ENCODE measurements at places on chromosomes 4 and X.

DNA sequence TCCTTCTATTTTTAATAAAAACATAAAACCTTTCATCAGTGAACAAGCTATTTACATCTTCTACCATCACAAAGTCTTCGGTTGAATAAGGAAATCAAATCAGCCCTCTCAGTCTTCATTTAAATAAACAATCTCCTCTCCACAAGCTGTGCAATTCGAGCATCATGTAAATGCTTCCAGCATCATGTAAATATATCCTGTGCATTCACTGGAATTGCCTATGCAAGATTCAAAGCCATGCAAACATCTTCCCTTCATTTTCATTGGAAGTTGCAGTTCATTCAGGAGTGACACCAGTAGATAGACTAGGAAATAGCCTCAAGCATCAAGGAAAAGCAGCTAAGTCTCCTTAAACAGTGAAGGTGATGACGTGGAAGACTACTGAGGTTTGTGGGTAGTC is 77.7 kb upstream of the PCDH19 start:
- no peak for DNase-seq

- DNase-seq, result no peak
Observed at GRCh38 chr4:15668566-15669435, 12.8 kb upstream of the FAM200B start.

- peak; percentile 33 for DNase-seq
Observed at GRCh38 chr4:1216869-1217294, 32.0 kb downstream of the CTBP1 start.

GRCh38 chrX:111470681-111471403 is 40.6 kb upstream of the SERTM2 start:
- DNase-seq, result no peak

- no peak for DNase-seq
Observed at GRCh38 chr4:183601381-183601780, 57.6 kb downstream of the RWDD4 start.

- DNase-seq, result no peak
Observed at GRCh38 chr4:111864066-111864465, 281.2 kb upstream of the FAM241A start.

- no peak for DNase-seq
Observed at GRCh38 chrX:12903646-12904045, 2.8 kb upstream of the TLR8 start.

- no peak for DNase-seq
Observed at GRCh38 chr4:149885896-149886295, 70.3 kb upstream of the IQCM start.

- DNase-seq, result no peak
Observed at GRCh38 chrX:118577041-118577440, 81.4 kb downstream of the DOCK11 start.

DNA sequence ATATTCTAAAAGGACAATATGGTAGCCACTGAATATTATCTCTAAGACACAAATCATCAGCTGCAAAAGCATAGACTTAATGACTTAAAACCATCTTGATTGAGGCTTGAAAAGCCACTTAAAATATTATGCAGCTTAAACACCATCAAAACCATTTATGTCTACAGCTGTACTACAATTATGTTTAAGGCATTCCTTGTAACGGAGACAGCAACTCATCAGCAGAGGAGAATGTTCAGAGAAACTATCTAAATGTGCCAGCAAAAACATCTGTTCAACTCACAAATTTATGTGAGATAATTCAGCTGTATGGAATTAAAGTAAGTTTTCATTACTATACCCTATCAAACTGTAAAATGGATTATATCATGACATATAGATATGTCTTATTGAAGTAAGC is 147.9 kb upstream of the CTSO start:
- no peak for DNase-seq

GRCh38 chr4:7645956-7646355 is 211.2 kb upstream of the PSAPL1 start:
- DNase-seq, result no peak

GRCh38 chr4:144578681-144579080 is 67.3 kb upstream of the HHIP start:
- no peak for DNase-seq

GRCh38 chrX:44954562-44954961 is 81.6 kb downstream of the KDM6A start:
- DNase-seq, result no peak

DNA sequence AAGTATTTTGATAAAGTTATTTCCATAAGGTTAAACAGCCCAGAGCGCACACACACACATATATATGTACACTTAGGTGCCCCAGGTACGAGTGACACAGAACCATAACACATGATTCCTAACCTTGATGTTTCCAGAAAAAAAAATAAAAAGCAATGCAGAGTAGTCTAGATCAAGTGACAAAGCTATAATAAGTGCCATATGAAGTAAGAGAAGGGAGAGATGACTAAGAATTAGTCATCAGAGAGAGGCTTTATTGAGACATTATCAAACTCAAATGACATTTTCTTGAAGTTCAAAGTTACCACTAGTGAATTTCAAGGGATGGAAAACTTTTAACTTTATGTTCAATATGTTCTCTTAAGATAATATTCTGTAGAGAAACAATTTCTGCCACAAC is 215.0 kb downstream of the HTR2C start:
- no peak for DNase-seq

- no peak for DNase-seq
Observed at GRCh38 chrX:48472225-48472624, 2.2 kb upstream of the SLC38A5 start.

DNA sequence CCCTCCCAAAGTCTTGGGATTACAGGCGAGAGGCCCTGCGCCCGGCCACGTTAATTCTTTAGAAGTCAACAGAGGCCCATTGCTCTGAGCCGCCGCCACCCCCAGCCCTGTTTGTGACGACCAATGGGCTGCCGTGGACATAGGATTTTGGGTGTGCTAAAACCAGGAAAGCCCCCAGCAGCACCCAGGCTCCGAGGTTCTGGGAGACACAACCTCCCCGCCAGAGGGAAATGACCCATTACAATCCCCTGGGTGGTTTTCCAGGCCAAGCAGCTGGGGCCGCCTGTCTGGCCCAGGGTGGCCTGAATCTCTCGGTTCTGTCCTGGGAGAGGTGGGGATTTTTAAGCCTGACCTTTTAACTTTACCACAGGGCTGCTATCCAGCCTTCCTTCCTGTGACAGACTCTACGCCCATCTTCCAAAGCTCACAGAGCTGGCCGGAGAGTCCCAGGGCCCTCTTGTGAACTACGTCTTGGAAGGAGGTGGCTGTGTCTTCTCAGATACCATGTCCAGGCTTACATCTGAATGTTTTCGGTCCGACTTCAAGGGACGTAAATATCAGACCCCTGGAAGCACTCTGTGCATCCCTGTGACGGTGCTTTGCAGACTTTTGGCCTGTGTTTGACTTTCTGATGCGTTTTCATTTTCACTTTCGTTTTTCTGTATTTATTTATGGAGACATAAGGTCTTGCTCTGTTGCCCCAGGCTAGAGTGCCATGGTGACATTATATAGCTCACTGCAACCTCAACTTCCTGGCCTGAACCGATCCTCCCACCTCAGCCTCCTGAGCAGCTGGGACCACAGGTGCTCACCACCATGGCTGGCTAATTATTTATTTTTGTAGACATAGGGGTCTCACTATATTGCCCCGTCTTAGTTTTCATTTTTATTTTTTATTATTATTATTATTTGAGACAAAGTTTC is 36.0 kb downstream of the P2RY8 start:
- no peak for DNase-seq

GRCh38 chrX:150683536-150684146 is 9.6 kb upstream of the MTMR1 start:
- no peak for DNase-seq

- no peak for DNase-seq
Observed at GRCh38 chr4:145623831-145624230, 4.6 kb downstream of the MMAA start.

- no peak for DNase-seq
Observed at GRCh38 chr4:72318421-72319170, 250.4 kb downstream of the ADAMTS3 start.

DNA sequence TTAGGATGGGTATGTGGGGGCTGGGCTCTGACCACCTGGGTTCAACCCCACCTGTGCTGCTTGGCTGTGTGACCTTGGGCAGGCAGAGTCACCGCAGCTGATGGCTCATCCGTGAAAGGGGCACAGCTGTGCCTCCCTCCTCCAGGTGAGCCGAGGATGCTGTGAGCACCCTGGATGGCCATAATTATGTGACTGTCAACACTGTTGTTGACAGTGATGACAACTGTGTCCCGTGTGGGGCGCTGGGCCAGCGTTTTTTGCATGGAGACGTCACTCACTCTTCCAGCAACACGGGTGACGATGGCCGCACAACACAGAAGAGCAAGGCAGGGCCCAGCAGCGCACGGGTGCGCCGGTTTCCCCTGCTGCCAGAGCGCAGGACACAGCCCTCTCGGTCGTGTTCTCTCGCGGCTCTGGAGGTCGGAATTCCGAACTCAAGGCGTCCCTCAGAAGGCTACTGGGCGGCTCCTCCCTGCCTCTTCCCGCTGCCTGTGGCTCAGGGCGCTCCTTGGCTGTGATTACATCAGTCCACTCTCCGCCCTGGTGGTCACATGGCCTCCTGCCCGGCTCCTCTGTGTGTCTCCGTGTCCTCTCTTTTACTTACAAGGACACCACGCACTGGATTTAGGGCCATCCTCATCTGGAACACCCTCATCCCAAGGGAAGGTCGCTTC is 1.3 kb downstream of the SH3TC1 start:
- no peak for DNase-seq

DNA sequence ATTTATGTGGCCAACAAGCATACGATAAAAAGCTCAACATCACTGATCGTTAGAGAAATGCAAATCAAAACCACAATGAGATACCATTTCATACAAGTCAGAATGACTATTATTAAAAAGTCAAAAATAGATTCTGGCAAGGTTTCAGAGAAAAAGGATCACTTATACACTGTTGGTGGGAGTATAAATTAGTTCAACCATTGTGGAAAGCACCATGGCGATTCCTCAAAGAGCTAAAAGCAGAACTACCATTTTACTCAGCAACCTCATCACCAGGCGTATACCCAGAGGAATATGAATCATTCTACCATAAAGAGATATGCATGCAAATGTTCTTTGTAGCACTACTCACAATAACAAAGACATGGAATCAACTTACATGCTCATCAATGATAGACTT is 478.7 kb upstream of the GALNTL6 start:
- no peak for DNase-seq

- DNase-seq, result no peak
Observed at GRCh38 chr4:119244832-119245231, 32.3 kb downstream of the USP53 start.

- DNase-seq, result no peak
Observed at GRCh38 chr4:179307297-179308136, 1865.3 kb upstream of the AGA start.

DNA sequence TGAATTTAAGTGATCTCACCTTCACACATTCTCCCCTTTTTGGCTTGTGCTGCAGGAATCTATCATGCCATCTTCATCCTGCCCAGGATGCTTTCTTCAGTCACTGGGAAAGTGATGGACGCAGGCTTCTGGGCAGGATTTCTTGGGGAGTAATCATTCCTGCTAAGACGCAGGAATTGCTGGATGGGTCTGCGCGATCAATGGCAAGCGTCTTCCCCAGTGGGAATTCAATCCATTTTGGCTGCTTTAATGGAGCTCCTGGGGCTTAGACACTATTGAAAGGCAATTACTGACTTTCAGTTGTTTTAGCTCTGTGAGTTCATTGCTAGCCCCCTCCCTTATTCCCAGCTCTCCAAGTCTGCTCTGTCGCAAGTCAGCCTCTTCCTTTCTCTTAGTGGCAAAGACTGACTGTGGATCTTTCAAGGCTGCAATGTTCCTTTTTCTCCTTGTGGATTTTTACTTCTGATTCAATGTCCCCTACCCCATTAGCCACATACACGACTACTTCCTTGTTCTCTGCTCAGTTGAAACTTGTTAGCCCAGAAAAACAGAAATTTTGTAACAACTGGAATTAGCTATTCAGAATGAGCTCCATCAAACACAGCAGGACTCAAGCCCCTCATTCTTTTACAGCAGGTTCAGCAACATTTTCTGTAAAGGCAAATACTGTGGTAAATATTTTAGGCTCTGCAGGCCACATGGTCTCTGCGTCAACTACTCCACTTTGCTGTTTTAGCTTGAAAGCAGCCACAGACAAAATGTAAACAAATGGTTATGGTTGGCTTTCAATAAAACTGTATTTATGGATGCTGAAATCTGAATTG is 154.9 kb downstream of the ASB9 start:
- DNase-seq, result no peak

- DNase-seq, result no peak
Observed at GRCh38 chrX:130715299-130715698, 187.7 kb downstream of the ENOX2 start.

DNA sequence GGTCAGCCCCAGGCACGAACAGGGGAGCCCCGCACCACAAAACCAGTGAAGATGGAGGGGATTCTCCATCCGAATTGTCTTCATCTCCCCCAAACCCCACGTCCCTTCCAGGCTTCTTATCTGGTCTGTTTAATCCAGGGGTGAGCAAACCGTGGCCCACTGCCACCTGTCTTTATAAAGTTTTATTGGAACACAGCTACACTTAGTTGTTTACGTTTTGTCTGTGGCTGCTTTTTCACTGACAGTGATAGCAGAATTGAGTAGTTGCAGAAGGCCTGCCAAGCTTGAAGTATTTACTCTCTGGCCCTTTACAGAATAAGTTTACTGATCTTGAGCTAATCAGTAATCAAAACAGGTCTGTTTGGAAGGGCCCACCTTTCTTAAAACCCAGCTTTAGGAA is 324.0 kb downstream of the ARHGAP10 start:
- DNase-seq, result no peak

- DNase-seq, result no peak
Observed at GRCh38 chrX:48083212-48083611, 11.8 kb upstream of the ZNF630 start.
